ENCODE measurements at places on chromosomes 5 and 9. TPM values are rescaled to one million over a fixed set of nuclear protein-coding genes. Genes with fewer than 3 reads are reported as not detected.
A peak's percentile ranks its signal among the peaks of the same experiment; 100 is the strongest.

- DNase-seq: peak; percentile 89
Observed at GRCh38 chr5:127290019-127290945, at the start of gene MEGF10. Gene MEGF10, plus strand, starts transcription at chr5:127290796. Its CDS starts 40,513 bp downstream, at chr5:127331309.

AMBP gene
- 1.6 TPM for polyA plus RNA-seq

- DNase-seq: peak; percentile 45
Observed at GRCh38 chr5:41869151-41869723, 988 bp downstream of the OXCT1 start.

DNA sequence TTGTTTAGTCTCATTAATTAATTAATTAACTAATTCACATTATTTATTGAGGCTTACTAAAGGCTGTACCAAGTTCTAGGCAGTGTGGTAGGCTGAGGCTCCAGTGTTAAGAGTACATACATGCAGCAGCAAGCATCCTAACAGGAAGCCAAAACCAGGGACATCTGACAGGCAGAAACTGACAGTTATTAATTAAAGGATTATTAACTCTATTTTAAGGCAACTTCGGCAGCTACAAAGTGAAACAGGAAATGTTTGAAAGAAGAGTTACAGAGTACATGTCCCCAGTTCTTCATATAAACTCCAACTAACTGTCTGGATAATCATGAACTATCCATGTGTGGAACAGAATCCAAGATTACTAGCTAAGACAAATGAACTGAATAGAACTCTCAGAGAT is 39.3 kb upstream of the GABRB2 start:
- DNase-seq: no peak

GRCh38 chr5:171617266-171617665 is 168.4 kb upstream of the SMIM23 start:
- no peak for DNase-seq

DNA sequence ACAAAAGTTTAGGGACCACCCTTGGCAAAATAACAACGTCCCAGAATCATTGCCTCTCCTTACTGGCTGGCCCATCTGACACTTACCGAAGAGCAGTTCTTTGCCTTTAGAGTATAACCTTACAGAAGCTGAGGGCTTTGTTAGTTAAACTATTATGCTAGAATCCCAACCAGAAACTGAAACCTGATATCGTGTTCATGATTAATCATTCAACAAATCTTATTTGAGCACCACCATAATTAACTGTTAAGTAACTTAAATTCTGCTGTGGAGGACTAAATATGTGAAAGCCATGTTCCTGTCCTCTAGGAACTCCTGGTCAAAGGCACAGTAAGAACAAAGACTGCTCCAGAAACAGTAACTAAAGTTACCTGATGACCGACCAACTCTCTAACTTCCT is 104.9 kb downstream of the ARL15 start:
- DNase-seq: no peak

DNA sequence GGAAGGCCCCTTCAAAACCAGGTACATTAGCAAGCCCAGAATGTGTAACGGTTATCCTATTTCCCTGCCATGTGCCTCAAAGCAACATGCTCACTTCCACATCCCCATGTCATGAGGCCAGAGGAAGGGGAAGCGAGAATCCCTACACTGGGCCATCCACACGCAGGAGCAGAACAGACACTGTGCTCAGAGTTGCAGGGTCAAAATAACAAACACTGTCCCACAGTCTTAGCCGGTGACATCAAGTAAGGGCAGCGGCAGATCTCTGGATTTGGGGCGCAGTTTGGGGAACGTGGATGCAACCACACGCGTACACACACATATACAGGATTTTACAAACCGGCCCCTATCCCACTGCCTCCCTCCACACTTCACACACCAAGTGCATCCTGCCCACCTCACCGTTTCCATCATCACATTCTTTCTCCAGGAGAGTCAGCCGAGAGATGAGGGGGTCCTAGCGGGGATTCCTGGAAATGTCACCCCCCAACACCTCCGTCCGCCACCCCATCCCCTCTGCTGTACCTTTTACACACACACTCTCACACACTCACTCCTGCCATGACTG is 776 bp downstream of the APBA1 start:
- no peak for DNase-seq

- DNase-seq: no peak
Observed at GRCh38 chr5:1462358-1462757, 17.1 kb upstream of the SLC6A3 start.

LCN15 gene
- polyA plus RNA-seq: 0.76 TPM

TNFAIP8 gene
- 10.6 TPM for polyA plus RNA-seq

- no peak for DNase-seq
Observed at GRCh38 chr5:66255714-66256113, 111.6 kb downstream of the SREK1 start.

FNIP1 gene
- 7.7 TPM for polyA plus RNA-seq

GRCh38 chr5:165874851-165875250 is 2369.4 kb downstream of the MAT2B start:
- DNase-seq: no peak

C5orf52 gene
- not detected for polyA plus RNA-seq

DNA sequence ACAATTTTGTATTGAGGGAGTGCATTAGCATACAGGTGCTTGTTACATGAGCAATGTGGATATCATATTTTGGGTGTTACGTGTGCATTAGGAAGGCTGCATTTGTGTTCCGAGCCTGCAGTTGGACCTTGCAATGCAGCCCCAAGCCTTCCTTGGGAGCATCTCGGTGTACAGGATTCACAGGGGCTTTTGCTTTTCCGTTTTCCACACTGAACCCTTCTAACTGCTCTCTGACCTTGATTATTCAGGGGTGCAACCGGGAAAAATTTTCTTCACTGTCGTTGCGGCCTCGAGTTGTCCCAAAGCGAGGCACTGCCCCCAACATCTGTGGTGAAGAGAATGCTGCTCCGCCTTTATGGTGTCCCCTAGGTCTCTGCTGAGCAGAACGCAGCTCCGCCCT is 80.1 kb upstream of the PLEKHG4B start:
- DNase-seq: no peak

DNA sequence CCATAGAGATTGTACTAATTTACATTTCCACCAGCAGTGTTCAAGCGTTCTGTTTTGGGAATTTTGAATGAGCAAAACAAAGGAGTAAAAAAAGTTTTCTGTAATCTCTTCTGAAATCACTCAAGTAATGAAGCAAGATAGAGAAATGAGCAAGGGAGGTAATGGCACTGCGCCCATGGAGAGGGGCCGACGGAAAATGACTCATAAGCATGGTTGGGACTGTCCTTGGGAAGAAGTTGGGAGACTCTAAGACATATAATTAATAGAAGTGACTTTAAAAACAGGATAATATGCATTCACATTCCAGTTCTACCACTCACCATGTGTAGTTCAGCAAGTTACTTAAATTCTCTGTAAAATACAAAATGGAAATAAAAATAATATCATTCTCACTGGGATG is 62.5 kb upstream of the C5orf46 start:
- no peak for DNase-seq

DNA sequence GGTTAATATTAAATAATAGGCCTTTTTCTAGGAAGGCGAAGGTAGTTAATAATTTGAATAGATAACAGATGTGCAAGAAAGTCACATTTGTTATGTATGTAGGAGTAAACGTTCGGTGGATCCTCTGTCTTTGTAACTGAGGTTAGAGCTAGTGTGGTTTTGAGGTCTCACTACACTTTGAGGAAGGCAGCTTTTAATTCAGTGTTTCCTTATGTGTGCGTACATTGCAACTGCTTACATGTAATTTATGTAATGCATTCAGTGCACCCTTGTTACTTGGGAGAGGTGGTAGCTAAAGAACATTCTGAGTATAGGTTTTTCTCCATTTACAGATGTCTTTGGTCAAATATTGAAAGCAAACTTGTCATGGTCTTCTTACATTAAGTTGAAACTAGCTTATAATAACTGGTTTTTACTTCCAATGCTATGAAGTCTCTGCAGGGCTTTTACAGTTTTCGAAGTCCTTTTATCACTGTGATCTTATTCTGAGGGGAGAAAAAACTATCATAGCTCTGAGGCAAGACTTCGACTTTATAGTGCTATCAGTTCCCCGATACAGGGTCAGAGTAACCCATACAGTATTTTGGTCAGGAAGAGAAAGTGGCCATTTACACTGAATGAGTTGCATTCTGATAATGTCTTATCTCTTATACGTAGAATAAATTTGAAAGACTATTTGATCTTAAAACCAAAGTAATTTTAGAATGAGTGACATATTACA is 45.7 kb downstream of the TGFBR1 start:
- no peak for DNase-seq

RANBP3L gene
- polyA plus RNA-seq: not detected

COL23A1 gene
- polyA plus RNA-seq: 4.8 TPM

BTNL8 gene
- not detected for polyA plus RNA-seq

- DNase-seq: no peak
Observed at GRCh38 chr9:27632254-27632653, 59.0 kb upstream of the C9orf72 start.

- no peak for DNase-seq
Observed at GRCh38 chr9:133558191-133559126, 24.0 kb downstream of the ADAMTSL2 start.

DNA sequence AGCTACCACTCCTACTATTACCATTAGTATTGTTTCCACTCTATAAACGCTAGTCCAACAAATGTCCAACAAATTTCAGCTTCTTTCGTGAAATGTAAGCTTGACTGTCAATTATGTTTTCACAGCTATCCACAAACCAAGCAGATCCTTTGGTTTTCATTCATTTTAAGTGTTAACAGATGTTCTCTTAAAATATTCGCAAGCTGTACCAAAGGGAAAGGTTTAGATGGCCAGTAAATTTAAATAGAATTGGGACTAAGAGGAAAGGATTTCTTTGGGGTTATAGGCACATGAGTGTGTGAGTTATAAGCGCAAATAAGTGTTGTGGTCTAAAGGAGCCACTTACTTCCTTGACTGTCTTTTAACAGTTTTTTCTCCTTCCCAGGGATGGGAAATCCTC is 136.8 kb upstream of the ADRA1B start:
- DNase-seq: no peak

PCAT7 gene
- 4.0 TPM for polyA plus RNA-seq

PCDHA8 gene
- polyA plus RNA-seq: 0.56 TPM

DNA sequence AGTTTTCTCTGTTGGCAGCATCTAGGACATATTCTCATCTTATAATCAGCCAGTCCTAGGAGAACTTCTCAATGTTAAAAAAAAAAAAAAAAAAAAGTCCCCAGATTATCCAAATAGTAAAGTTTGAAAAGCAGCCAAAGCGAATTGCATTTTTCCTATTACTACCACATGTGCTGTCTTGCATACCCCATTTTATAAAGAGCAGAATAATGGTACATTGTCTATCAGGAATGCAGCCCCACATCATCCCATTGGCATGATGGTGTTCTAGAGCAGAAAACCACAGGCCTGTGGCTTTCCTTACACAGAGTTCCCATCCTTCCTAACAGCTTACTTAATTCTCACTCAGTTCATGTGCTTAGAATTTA is 381.6 kb downstream of the TMEM38B start:
- no peak for DNase-seq

BNC2 gene
- 9.9 TPM for polyA plus RNA-seq

DNA sequence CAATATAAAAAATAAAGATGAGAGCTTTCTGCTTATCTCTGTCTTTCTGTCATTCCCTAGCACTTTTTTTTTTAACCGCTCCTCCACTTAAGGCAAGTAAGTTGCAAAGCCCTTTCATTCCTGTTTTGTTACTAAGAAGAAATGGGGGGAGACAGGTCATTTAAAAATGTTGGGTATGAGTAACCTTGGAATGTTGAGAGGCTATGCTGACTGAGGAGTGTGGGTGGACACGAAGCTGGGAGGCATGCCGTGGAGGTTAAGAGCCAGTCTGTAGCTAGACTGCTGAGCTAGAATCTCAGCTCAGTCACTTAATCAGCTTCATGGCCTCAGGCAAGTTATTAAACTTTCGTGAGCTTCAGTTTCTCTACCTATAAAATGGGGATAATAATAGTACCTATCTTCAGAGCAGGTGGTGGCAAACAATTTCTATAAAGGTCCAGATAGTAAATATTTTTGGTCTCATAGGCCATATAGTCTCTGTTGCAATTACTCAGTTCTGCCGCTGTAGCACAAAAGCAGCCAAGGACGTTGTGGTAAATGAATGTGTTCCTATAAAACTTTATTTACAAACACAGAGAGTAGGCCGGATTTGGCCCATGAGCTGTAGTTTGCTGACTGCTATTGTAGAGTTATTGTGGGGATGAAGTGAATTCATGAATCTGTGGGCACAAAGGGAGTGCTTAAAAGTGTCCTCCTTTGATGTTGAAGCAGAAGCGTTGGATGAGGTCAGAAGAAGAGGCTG is 220.0 kb downstream of the GABBR2 start:
- DNase-seq: peak; percentile 40

DNA sequence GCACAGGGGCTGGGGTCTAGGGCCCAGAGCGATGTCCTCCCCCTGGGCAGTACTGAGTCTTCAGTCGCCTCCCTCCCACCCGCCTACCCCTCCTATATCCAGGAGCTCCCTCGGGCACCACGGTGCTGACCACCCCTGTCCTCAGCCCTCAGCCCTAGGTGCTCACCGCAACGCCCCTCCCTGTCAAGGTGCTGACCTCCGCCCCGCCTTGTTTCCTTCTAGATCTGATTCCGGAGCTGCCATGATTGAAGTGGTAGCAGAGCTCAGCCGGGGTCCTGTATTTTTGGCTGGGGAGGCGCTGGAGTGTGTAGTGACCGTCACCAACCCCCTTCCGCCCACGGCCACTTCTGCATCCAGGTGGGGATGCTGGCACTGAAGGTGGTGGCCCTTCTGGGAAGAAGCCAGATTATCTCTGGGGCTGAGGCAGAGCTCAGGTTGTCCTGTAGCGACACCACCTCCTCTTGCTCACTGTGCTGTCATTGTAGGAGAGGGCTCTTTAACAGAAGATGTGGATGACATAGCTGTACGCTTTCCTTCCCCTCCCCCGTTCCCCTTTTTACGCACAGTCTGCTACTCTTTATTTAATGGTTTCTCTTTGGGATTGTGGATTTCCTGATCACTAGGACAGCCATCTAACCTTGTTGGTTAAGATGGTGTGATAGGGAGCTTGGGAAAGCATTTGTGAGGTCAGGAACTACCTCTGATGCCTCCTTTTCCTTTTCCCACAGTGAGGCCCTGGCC is 598 bp downstream of the RGP1 start:
- DNase-seq: peak; percentile 70

DNA sequence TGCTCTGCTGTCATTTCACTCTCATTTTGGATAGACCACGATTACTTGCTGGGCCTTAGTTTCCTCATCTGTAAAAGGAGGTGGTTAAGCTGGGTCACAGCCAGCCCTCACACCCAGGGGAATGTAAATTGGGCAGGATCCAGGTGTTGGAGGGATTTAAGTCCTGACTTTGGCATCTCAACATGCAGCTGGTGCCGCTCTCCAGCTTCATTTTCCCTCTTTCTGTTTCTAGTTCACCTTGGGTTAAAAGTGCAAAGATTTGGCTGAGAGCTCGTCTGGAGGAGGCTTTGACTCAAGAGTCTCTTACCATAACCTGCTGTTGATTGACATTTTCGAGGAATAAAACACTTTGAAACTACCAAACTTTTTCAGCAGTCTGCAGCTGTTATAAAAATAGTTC is 144.3 kb upstream of the DHFR start:
- DNase-seq: no peak

Measured in GM23338 (cell line).